ENCODE measurements at places on chromosomes 5 and 9.

DNA sequence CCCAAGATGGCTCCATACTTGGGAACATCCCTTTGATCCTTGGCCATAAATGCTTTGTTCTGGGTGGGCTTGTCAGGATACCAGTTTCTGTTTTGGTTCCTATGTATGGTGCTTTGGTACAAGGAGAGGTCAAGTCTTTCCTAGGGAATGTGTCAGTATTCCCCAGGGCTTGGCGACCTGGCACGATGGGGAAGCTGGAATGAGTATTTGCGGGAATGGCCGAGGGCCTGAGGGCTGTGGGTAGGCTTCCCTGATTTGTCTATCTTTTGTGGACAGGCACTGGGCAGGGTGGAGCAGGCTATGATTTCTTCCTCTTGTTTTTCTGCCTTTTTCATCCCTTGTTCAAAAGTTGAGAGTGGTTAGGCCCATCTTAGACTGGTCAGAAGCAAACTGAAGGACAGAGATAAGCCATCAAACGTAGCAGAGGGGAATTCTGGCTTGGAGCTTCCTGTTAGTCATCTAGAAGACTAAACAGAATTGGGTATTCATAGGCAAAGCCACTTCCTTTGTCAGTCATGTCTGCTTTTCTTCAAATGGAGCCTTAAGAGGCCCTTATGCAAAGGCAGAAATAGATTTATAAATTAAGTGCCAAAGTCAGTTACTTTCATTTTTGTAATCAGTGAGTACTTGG lies 13.7 kb downstream of the DOCK2 start:
- no peak for DNase-seq

DNA sequence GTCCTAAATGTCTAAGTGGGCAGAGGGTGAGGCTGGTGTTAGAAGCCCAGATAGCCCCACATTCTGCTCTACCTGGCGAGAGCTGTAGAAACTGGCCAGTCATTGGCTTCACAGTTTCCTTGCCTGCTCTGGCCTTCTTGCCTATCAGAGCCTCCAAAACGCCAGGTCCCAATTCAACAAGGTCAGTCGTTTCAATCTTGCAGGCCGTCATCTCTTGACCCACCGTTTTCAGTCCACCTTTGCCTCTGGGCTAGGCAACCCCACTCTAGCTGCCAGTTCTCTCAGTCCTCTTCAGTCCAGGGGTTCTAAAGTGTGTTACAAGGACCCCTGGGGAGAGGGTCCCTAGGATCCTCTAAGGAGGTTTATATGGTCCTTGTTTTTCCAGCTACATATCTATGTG lies 20.0 kb upstream of the TIFAB start:
- DNase-seq: no peak

DNA sequence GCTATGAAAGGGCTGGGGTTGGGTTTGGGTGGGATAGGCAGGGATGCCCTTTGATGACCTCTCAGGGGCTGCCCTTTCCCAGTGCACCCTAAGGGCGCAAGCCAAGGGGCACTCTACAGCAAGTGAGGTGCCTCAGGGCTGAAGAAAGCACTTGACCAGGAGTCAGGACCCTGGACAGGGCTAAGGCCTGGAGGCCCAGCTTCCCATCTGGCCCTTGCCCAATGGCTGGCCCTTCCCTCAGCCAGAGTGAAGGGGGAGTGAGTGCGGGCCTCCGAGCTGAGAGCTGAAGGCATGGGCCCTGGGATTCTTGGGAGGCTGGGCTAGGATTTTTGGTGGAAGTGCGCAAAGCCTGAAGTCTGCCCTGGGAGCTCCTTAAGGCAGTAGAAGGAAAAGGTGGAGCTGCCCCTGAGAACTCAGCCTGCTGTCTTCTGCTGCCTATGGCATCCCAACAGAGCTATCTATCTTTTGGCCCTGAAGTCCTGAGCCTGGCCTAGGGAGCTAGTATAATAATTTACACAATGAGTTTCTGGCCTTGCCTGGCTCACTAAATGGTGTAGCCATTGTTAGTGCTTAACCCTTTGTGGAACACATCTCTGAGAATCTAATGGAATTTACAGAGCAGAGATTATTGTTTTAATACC lies 16.4 kb downstream of the JADE2 start:
- DNase-seq: no peak

DNA sequence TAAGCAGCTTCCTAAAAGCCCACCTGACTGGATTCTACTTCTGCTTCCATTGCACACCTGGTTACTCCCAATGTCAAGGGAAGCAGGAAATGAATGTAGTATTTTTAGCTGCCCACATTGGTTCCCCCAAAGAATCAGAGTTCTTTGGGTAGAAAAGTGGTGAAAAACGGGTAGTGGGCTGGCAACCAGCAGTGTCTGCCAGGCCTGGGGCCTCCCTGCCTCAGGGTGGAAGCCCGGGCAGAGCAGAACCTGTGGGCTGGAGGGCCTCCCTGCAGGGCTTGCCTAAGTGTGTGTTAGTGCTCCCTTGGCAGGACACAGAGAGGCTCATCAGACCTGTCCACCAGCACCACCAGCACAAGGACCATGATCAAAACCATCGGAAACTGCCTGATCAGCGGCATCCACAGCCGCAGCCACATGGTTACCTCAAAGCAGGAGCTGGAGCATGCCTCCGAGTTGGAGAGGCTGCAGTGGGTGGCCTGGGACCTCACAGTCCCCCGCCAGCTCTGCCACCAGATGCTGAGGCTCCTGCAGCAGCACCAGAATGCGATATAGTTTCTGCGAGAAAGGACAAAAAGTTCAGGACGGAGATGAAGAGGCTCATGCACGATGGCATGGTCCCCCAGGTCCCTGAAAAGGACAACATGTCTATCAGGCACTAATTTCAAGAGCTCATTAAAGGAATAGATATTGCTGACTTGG lies 72.2 kb downstream of the PTPDC1 start:
- DNase-seq: no peak

- DNase-seq: no peak
These were observed 2.0 kb downstream of the GADD45G start for GRCh38 chr9:89606624-89607311.

DNA sequence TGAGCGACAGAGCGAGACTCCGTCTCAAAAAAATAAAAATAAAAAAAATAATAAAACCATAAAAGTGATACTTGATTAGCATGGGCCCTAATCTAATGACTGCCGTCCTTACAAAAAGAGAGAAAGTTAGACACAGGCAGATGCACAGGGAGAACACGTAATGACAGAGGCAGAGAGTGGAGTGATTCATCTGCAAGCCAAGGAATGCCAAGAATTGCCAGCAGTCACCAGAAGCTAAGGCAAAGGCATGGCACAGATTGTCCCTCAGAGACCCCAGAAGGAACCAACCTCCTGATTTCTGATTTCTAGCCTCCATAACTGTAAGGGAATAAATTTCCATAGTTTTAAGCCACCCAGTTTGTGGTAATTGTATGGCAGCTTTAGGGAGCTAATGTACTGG lies 79.6 kb upstream of the FREM1 start:
- no peak for DNase-seq

DNA sequence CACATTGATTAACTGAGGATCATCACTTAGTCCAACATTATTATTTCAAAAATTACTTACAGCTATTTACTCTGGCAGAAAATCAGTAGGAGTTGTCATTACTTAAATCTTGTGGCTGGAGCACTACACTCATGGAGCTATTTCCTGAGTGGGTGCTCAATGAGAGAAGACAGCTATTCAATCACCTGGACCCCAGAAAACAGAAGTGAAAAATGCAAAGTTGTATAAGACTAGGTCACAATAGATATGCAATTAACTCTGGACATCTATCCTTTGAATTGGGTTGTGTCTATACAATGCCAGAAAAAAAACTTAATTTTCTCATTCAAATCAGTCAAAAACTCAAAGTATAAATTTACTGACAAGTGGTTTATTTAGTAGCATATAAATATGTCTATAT lies 340.9 kb downstream of the EFNA5 start:
- DNase-seq: no peak

DNA sequence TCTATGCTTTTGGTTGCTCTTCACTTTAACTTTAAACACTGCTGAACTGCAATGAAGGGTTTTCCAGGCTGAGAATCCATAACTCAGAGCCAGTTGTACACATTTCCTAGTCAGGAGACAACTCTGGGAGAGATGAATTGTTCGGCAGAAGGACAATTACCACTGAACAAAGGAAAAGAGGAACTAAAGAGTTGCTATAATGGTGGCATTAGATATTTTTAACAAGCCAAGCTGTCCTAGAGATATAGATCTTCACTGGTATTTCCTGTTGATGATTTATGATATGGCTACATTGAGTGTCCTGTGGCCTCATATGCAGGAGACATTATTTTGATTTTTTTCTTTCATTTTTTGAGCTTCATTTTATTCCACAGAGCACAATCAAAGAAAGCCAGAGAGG lies 219.1 kb upstream of the PCSK5 start:
- DNase-seq: no peak

- DNase-seq: no peak
These were observed 68.9 kb downstream of the ADAMTS6 start for GRCh38 chr5:65412842-65413241.

DNA sequence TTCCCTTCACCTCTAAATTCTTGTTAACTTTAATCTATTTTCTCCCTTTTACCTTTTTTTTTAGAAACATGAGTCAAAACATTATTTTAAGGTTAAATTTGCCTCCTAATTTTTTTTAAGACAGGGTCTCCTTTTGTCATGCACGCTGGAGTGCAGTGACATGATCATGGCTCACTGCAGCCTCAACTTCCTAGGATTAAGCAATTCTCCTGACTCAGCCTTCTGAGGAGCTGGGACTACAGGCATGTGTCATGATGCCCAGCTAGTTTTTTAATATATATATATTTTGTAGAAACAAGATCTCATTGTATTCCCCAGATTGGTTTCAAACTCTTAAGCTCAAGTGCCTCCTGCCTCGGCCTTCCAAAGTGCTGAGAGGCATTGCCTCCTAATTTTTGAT lies 424.7 kb upstream of the FAM174A start:
- no peak for DNase-seq

DNA sequence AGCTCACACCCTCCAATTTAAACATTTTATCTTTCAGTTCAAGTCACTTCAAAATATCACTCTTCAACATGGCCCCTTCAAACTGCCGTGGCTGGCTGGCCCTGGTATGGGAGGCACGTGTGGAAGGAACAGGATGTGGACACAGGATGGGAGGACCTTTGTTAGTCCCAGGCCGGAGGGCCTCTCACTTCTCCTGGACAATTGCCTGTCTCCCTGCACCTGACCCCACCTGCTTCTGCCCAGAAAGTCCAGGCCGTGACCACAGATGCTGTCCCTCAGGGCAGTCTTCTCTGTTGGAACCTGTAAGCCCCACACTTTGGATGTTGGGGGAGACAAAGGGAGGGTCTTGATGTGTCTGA lies 19.4 kb downstream of the AMBP start:
- DNase-seq: no peak

DNA sequence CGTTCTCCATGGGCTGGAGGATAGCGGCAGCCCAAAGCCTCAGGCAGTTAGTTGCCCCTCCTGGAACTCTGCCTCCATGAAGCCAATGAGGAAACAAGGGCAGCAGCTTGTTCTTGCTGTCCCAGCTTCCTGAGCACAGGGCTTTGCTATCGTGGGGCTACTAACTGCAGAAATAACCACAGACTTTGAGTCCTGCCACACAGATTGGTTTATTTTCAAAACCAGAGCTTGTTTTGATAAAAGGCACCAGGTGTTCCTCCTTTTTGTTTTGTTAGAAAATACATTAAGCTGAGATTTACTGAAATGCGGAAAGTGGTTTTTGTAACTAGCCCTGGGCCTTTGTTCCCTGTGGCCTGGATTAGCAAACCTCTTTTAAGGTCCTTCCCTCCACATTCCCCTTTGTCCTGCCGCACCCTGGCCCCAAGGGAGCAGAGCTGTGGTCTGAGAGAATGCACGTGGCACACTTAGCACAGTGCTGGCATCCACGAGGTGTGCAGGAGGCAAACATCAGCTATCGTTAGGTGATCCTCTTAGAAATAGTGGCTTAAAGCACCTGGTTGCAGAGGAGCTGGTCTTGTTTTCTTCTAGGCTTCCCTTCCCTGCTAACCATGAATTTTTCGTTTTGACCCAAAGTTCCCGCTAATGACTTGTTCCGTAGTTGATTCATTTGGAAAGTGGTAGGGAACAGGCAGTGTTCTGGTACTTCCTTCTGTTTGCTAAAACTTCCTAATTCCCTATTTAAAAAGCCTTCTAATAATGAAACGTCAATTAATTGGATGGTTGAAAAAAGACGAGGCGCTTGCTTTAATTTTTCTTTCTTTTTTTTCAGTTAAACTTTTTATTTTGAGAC lies 21.5 kb downstream of the MVB12B start:
- DNase-seq: no peak

- no peak for DNase-seq
These were observed at the start of gene TRAF1 for GRCh38 chr9:120926397-120926928. TRAF1 (minus strand) TSS chr9:120926796; CDS start chr9:120926075, 721 bp downstream.

DNA sequence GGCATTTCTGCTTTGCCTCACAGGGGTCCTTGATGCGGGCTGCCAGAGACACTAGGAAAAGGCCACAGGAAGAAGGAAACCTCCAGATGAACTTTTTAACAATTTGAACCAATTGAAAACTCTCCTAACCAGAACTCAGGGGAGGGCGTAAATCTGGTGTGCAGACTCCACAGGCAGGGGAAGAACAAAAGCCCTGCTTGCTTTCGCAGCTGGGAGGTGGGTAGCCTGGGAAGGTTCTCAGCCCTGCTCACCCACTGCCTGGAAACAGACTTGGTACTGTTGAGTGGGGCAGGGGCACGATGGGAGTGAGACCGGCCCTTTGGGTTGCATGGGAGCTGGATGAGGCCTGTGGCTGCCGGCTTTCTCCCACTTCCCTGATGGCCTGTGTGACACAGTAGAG lies 237.8 kb upstream of the TLE4 start:
- no peak for DNase-seq

DNA sequence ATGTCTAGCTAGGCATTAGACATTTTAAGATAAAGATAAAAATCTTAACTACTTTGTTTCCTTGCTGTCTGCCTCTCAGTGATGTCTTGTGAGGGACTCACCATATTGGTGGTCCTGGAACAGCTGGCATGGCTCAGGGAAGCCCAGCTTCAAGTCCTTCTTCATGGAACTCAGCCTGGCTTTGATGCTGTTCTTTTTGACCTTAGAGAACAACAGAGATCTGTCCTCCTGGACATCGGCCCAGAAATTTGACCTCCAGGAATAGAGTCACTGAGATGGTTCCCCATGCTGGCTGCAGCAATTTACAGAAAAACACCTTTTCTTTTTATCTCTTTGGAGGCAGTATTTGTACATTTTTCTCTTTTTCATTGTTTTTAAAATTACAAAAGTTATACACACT lies 235.5 kb upstream of the WWC1 start:
- DNase-seq: no peak

Data from stimulated activated CD8-positive, alpha-beta memory T cell treated with anti-CD3 and anti-CD28 coated beads, Interleukin-4, amount 100 ng/mL, for 4 hours (primary cell).